ENCODE measurements at places on chromosomes 12 and 14.

DNA sequence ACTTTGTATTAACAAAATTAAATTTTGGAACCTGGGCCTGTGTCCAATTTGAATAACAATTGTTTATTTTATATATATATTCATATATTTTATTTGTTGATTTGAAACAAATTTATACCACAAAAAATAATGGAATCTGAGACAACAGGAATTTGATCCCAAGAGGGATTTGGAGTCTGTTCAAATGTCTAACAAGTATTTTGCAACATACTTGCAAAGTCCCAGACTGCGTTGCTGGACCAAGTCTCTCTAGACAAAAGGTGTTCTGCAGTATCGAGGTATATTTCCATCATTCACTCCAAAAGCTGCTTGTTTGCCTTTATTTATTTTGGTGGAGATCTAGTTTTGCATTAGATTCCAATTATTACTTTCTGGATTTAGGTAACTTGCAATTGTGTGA, 68.7 kb upstream of the PTPRR start:
- no peak for DNase-seq

DNA sequence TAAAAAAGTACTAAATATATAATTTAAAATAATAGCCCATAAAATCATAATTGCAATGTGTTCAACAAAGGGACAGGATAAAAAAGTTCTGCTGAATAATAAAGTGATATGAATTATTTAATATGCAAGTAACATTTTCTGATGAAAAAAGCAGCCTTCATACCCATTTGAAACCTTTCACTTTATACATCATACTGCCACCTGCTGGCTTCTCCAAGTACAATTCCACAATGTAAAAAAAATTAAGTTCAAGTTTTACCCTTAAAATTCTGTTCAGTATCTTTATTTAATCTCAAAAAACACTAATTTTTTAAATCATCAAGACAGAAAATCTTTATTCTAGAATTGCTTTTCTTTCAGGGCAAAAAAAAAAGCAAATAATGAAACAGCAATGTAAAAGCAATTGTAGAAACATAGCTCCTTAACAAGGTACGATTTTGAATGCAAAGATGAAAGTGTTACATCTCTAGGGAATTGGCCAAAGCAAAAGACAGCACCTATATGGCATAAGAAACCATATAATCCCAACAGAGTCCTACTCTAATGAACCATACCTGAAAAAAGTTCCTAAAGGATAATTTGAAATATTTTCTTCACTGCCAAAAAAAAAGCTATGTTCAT, 15.0 kb downstream of the MDM1 start:
- peak; percentile 65 for DNase-seq

- no peak for DNase-seq
Observed at GRCh38 chr14:49923442-49923841, 30.6 kb downstream of the ARF6 start.

GRCh38 chr12:104216521-104216924, 944 bp downstream of the TXNRD1 start:
- DNase-seq, result no peak

GRCh38 chr12:105581420-105581819, 250.9 kb downstream of the C12orf75 start:
- DNase-seq, result no peak

DNA sequence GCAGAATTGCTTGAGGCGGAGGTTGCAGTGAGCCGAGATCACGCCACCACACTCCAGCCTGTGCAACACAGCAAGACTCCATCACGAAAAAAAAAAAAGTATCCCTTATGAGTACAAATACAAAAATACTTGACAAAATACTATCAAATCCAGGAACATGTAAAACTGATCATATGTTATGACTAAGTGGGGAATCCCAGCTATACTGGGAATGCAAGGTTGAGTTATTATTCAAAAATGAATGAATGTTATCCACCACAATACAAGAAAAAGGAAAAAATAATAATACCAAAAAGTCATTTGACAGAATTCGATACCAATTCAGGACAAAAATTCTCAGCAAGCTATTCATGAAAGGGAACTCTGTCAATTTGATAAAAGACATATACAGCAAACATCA, 32.6 kb downstream of the MOK start:
- DNase-seq, result no peak

DNA sequence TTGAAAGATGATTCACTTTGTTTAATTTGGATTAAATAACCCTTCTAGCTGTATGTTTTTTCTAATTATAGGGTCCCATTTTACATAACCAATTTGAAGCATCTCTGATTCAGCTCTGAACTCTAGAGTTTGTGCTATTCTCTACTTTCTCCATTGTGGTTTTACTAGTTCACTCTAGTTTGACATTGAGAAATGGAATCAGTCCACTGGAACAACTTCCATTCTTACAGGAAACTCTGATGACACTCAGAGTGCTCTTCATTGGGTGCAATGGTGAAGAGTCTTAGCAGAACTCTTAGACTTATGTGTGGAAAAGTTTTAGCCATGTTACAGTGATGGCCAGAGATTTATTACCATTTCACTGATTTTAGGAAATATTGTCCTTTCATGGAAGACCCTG, 140.7 kb downstream of the DYRK2 start:
- DNase-seq, result no peak

GRCh38 chr12:46815809-46816208, 10.0 kb downstream of the SLC38A4 start:
- DNase-seq, result no peak

- DNase-seq, result no peak
Observed at GRCh38 chr12:131251336-131252101, 297.8 kb downstream of the ADGRD1 start.

GRCh38 chr14:99121319-99121875, 150.6 kb downstream of the BCL11B start:
- no peak for DNase-seq

DNA sequence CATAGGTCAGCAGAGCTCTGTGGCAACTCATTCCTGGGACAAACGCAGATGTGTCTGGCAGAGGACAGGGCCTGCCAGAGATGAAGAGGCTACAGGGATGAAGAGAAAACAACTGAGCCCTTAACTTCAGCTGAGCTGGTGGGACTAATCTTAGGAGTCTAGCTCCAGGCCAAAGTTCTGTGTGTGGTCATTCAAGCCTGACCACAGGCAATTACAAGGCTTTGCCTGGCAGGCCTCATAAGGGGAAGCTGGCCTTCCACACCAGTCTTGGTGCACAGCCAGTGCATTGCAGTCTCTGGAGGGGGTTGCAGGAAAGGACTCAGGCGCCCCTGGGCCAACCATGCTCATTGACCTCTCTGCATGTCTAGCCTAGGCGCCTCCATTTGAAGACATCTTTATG, 127.6 kb upstream of the DAAM1 start:
- no peak for DNase-seq

DNA sequence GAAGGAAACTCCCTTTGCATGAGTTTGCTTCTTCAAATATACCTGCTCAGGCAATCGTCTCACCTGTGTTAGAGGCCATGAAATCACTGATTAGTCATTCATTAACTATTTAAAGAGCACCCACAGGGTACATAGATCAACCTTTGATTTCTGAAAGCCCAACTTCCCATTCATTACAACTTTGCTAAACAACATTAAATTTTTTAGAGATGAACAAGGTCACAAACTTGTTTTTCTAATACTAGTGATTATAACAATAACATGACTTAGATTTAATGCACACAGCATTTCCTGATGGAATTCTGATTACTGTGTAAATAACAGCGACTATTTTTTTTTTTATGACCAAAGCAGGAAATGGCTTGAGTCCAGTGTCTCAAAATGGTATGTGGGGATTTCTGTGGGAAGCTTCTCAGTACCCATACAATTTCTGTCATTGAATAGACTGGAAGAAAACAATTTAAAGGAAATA, 5.4 kb upstream of the ERO1A start:
- no peak for DNase-seq

DNA sequence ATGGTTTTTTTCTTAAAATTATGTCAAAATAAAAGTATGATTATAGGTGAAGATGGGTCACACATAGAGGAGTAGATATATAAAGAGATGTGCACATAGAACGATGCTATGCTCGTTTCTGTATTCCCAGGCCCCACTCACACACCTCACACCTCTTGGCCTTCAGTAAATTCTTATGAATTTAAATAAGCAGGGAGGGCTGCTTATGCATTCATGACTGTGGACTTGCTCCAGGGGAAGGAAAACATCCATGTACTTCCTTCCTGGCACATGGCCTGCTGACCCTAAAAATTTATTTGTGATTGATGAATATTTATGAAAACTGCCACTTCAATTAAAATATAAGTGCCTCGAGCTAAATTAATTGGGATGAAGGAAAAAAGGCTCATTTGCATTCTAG, 1306.7 kb upstream of the TMEM132C start:
- DNase-seq, result no peak

- DNase-seq, result no peak
Observed at GRCh38 chr12:104049903-104050356, at the start of gene GLT8D2. TSS of gene GLT8D2 (minus strand) at chr12:104050187. CDS start at chr12:104019648, 30,539 bp downstream.

DNA sequence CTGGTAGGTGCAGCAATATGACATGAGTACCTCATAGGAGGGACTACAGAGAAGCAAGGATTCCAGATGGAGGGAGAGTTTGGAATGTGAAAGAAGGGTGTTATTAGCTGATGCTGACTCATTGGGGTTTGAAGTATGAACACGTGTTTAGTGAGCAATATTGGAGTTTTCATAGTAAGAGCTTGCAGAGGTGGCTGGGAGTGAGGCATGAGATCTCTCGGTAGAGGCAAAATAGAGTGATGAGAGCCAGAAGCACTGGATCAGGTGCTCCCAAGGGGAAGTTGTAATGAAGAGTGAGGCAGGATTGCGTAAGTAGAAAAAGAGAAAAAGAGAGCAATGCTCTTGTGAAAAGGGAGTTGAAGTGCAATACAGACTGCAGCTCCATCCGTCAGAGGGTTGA, 42.1 kb downstream of the MGST1 start:
- no peak for DNase-seq

- DNase-seq, result no peak
Observed at GRCh38 chr14:105627701-105628100, 101.3 kb downstream of the TMEM121 start.
